ENCODE measurements at places on chromosomes 1 and 21. TPM values are rescaled to one million over a fixed set of nuclear protein-coding genes. Genes with fewer than 3 reads are reported as not detected.

The FBXO2 gene
- 4.5 TPM for total RNA-seq

The ANXA9 gene
- total RNA-seq = 0.92 TPM

The NBL1 gene
- total RNA-seq = 50.1 TPM

GRCh38 chr1:45332346-45332720, 5.6 kb downstream of the HPDL start:
- no peak for DNase-seq
- no peaks in the 10 kb centered on the region for H3K27me3 ChIP-seq
- peaks cover 8% of the 10 kb centered on the region for H3K4me1 ChIP-seq
- no peak overlapping the region for H3K4me3 ChIP-seq

GRCh38 chr1:97340951-97341350, 579.9 kb downstream of the DPYD start:
- DNase-seq = no peak
- H3K4me3 ChIP-seq = no peak overlapping the region
- H3K4me1 ChIP-seq = no peaks in the 10 kb centered on the region
- no peak overlapping the region for H3K27ac ChIP-seq
- no peaks in the 10 kb centered on the region for H3K27me3 ChIP-seq

- DNase-seq = no peak
- no peak overlapping the region for H3K27ac ChIP-seq
- H3K4me3 ChIP-seq = no peak overlapping the region
- no peaks in the 10 kb centered on the region for H3K4me1 ChIP-seq
- H3K27me3 ChIP-seq = no peaks in the 10 kb centered on the region
- no peaks in the 10 kb centered on the region for H3K36me3 ChIP-seq
These were observed 2.0 kb upstream of the OR2T4 start for GRCh38 chr1:248359415-248359814.

GRCh38 chr1:156625436-156626078, 6.3 kb downstream of the HAPLN2 start:
- H3K27ac ChIP-seq = no peak overlapping the region
- peak; percentile 84 for DNase-seq
- H3K4me3 ChIP-seq = peak overlapping the region; percentile 46
- no peaks in the 10 kb centered on the region for H3K36me3 ChIP-seq
- peaks cover 24% of the 10 kb centered on the region for H3K4me1 ChIP-seq

- DNase-seq = peak; percentile 17
- peaks cover 5% of the 10 kb centered on the region for H3K27me3 ChIP-seq
- H3K27ac ChIP-seq = no peak overlapping the region
- H3K4me1 ChIP-seq = no peaks in the 10 kb centered on the region
- H3K4me3 ChIP-seq = no peak overlapping the region
These were observed 179.7 kb upstream of the C1orf174 start for GRCh38 chr1:4079815-4080214.
